Esophagus mucosa (tissue), 1 donor: ENCODE measurements at places on chromosomes 6 and 20. TPM values are rescaled to one million over a fixed set of nuclear protein-coding genes. Genes with fewer than 3 reads are reported as not detected.

Gene C6orf52
- total RNA-seq: 0.84 TPM

Gene HLA-DRA
- total RNA-seq: 38.7 TPM

Gene MUC22
- 0.88 TPM for total RNA-seq

Gene LAMA2
- total RNA-seq: 3.1 TPM

Gene MRPS26
- total RNA-seq: 36.5 TPM

Gene FKBP1C
- total RNA-seq: not detected

Gene CST7
- 0.32 TPM for total RNA-seq

Gene PI16
- 0.20 TPM for total RNA-seq

Gene DEFB124
- not detected for total RNA-seq
